GM20000 (cell line): ENCODE measurements at places on chromosomes 11 and 22.

DNA sequence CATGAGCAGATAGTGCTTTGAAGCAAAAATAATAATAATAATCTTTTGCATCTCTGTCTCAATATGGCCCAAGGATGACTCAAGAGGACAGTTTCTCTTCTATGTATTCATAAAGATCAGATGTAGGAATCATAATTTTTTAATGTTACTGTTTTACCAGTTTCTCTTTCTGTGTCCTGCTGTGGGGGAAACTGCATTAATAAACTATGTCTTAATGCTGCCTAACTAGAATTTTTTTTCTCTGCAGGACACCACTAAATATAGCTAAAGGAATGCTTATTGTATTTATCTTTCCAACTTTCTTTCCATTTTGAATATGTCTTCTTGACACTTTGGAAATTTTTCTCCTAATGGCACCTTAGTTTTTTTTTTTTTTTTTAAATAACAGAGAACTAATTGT, 6.5 kb downstream of the FJX1 start:
- DNase-seq = no peak

- no peak for DNase-seq
Measured at GRCh38 chr11:33222052-33222750, 35.0 kb upstream of the HIPK3 start.

- DNase-seq = no peak
Measured at GRCh38 chr11:116984589-116984988, 113.6 kb downstream of the SIK3 start.

- peak; percentile 15 for DNase-seq
Measured at GRCh38 chr22:40855979-40856512, 393 bp downstream of the ST13 start.

DNA sequence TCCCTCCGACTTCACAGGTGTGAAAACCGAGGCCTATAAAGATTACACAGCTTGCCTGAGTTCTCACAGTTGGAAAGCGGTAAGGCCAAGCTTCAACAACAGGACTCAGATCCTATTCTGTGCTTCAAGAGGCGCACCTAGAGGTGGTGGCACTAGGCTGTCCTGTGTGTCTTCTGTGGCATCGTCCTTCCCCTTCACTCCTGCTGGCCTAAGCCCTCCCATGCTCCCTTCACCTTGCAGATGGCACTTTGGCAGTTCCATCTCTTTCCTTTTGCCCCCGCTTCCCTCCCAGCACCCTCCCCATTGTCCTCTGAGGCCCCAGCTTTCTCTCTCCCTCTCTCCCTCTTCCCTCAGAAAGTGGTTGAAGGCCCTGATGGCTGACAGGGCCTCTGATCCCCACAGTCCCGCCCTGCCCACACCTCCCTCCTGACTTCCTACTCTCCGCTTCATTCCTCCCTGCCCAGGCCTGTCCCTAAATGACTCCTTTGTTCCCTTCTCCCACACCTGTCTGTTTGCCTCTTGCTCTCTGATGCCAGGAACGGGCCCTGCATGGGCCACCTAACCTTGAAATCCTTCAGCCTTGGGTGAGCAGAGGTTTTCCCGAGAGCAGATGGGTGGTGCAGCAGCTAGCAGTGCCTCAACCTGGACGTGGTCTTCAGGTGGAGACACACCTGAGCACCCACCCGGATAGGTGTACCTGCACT, 5.8 kb downstream of the TRIM29 start:
- DNase-seq = no peak

DNA sequence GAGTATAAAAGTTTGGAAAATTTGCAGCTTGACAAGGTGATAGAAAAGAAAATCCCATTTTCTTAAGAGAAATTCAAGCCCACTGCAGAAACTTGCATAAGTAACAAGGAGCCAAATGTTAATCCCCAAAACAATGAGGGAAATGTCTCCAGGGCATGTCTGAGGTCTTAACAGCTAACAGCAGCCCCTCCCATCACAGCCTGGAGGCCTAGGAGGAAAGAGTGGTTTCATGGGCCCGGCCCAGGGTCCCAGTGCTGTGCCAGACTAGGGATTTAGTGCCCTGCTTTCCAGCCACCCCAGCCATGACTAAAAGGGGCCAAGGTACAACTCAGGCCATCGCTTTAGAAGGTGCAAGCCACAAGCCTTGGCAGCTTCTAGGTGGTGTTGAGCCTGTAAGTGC, 123.7 kb upstream of the TRPC6 start:
- DNase-seq = no peak

DNA sequence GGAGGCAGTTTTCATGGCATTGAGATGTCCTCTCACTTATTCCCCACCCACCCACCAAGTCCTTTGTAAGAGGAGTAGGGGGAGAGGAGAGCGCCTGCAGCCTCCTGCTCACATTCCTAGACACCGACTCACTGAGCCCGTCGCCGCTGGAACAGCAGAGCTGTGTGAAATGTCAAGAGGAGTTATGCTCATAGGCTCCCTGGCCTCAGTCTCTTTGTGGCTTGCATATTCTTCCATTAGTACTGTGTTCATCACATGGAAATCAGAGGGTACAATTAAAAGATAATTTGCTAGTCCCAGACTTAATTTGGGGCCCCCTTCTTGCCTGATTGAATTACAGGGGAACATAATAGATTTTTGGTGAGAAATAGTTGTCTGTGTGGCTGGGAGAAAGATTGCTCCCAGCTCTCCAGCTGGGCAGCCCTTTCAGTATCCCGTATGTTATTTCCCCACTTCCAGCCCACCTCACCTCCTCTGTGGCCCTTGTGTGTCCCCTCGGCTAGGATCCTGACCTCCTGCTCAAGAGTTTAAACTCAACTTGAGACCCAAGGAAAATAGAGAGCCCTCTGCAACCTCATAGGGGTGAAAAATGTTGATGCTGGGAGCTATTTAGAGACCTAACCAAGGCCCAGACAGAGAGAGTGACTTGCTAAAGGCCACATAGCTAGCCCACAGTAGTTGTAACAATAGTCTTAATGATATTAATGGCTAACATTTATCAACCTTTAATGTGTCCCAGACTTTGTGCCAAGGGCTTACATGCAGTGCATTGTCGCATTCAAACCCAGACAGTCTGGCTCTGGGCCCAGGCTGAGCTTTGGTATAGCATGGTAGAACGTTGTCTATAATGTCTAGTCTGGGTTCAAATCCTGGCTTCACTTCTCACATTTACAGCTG, 32.2 kb downstream of the LIMK2 start:
- no peak for DNase-seq

- no peak for DNase-seq
Measured at GRCh38 chr11:24872186-24872585, 375.3 kb downstream of the LUZP2 start.

DNA sequence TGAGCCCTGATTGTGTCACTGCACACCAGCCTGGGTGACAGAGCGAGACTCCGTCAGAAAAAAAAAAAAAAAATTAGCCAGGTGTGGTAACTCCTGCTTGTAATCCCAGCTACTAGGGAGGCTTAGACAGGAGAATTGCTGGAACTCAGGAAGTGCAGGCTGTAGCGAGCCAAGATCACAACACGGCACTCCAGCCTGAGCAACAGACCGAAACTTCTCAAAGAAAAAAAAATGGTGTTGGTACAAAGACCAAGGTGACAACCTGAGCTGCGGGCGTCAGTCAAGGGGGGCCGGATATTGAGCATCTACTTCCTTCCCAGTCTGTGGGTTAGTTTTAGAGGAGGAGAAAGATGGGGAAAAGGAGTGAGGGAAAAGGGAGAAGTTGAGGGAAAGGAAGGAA, 48.5 kb upstream of the HSPA8 start:
- no peak for DNase-seq

DNA sequence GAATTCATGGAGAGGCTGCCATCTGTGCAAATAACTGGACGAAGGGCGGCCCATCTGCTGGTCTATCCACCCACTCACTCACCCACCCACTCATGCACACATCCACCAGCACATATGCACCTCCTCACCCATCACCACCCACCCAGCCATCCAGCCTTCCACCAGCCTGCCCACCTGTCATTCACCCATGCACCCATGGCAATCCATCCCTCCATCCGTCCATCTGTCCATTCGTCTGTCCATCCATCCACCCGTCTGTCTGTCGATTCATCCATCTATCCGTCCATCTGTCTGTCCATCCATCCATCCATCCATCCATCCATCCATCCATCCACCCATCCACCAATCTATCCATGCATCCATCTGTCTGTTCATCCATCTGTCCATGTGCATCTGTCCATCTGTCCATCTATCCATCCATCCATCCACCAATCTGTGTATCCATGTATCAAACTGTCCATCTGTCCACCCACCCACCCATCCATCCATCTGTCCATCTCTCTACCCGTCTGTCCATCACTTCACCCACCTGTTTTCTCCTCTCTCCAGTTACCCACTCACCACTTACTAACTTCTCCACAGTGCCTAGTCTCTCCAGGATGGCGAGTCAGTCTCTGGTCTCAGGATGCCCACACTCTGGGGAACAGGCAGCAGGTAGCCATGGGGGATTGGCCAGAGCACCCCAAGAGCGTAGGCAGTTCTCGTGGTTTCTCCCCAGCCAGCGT, 8.9 kb downstream of the TRPM5 start:
- no peak for DNase-seq

GRCh38 chr11:3026803-3027202, 30.4 kb downstream of the CARS1 start:
- DNase-seq = no peak

DNA sequence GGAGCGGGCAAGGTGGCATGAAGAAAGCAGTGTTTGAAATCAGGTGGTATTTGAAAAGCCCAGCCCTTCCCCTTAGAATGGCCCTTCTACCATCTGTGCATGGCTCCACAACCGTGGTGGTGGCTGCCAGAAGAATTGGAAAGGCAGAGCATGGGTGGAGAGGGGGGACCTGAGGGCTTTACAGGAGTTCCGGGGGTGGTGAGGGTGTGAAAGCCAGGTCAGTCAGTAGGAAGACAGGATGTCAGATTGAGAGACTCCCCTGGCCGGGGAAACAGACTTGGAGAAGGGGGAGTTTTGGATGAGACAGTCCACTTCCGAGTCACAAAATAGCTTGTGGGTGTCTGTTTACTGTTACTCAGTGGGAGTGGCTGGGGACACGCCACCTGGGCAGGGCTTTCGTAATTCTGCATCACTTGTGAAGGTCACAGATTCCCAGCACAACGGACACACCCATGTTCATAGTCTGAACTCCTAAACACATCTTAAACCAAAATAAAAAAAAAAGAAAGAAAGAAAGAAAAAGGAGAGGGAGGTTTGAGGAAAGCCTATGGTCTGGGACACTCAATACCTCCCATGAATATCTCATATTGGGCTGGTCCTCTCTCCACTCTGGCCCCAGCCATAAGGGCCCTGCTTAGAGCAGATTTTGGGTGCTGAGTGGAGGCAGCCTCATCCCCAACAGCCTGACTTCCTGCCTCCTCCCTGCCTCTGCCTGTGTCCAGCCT, 24.4 kb upstream of the SMIM35 start:
- DNase-seq = no peak

DNA sequence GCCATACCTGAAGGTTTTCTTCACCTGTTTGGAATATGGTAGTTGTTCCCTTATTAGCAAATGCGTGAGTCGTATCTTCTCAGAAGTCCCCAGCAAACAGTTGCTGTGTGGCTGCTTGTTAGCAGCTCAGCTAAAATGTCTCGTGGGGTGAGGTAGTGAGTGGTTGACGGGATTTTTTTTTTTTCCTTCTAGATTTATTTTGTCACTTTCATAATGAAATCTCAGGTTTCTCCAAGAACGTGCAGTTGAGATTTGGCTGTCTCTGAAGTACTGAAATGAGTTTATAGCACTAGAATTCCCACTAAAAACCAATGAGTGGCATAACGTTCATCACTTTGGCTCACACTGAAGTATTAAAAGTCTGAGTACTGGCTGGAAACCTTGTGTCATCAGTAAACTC, 16.8 kb downstream of the RCN1 start:
- no peak for DNase-seq

DNA sequence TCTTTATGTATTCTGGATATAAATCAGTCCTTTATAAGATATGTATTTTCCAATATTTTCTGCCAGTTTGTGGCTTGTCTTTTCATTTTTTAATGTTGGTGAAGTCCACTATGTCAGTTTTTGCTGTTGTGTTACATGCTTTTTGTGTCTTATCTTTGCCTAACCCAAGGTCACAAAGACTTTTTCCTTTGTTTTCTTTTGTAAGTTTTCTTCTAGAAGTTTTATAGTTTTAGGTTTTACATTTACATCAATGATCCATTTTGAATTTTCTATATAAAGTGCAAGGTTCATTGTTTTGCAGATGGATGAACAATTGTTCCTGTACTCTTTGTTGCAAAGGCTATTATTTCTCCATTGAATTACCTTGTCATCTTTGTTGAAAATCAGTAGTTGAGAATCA, 69.3 kb downstream of the UVRAG start:
- no peak for DNase-seq

DNA sequence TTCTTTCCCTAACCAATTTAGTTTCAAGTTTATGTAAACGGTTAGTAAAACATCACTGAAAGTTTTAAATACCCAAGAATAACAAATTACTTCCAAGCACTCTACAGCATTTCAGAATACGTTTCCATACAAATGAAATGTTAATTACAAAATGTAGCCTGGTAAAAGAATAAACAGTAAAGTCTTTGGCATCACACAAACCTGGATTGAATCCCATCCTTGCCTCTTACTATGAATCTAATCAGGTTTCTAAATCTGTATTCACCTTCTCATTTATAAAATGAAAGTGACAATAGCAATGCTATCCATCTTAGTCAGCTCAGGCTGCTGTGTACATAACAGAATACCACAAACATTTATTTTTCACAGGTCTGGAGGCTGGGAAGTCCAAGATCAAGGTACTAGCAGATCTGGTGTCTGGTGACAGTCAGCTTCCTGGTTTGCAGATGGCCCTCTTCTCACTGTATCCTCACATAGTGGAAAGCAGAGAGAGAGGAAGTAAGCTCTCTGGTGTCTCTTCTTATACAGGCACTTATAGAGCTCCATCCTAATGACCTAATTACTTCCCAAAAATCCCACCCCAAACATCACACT, 19.2 kb downstream of the FAM168A start:
- DNase-seq = no peak

GRCh38 chr11:101582989-101583250, 887 bp downstream of the TRPC6 start:
- no peak for DNase-seq

GRCh38 chr22:38305471-38306448, 11.5 kb downstream of the CSNK1E start:
- DNase-seq = peak; percentile 82

- no peak for DNase-seq
Measured at GRCh38 chr11:11929920-11930319, 78.5 kb downstream of the DKK3 start.

DNA sequence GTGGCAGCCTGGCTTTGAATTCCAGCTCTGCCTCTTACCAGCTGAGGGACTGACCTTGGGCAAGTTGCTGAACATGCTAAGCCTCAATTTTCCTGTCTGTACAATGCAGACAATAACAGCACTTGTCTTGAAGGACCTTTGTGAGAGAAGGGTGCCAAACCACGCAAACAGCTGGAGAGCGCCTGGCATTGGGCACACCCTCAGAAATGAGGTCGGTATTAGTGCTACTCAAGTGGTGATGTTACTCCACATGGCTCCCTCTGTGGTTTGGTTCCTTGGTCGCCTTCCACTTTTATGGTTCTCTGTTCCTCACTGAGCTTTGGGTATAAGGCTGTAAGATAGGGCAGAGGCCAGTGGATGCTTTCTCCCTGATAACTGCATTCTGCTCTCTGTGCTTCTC, 8.2 kb downstream of the UBASH3B start:
- no peak for DNase-seq
